ENCODE measurements at places on chromosomes 2 and 18.

DNA sequence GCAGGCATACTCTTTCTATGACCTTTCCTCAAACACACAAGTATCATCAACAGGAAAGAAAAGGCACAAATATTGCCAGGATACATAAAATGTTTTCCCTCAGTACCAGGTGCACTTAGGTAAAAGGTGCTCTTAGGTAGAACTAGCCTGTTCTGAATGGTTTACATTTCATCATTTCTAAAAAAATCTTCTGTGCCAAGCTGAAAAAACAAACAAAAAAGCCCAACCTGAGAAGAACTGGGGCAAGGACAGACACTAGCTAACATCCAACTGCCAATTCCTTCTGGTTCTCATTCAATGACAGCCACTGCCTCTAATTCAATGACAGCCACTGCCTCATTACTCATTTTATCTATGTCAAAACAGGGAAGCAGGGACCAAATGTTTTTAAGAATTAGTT, 68.5 kb downstream of the SPIRE1 start:
- no peak for DNase-seq

DNA sequence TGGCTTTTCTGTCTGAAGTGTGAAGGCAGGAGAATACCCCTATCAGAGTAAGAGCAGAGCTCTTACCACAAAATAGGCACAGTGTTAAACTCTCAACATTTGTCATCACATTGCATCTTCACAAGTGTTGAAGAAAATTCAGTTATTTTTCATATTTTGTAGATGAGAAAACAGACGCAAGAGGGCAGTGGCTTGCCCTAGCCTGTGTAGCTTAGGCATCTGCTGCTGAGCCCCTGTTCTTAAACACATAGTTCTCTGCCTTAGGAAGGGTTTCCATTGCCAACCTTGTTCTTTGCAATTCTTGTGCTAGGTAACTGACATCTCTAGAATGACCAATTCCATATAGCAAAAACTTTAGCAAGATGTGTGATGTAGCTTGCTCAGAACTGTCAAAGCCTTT, 112.7 kb upstream of the RMDN2 start:
- DNase-seq, result no peak

DNA sequence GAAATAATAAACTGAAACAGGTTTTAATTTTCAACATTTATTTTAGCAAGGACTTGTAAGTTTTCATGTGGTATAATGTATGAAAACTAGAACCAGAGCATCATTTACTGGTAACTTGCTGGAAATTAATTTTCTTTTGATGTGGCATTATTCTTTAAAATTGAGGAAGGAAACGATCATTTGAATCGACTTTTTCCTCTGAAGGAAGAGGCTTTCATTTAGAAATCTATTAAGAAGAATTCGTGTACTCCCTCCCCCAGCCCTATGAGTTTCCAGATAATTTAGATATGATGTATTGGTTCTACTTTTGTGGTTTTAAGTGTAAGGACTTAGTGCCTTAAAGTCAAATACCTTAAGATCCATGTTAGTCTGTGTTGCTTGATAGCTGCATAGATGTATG, 2.5 kb downstream of the BABAM2 start:
- DNase-seq, result no peak

DNA sequence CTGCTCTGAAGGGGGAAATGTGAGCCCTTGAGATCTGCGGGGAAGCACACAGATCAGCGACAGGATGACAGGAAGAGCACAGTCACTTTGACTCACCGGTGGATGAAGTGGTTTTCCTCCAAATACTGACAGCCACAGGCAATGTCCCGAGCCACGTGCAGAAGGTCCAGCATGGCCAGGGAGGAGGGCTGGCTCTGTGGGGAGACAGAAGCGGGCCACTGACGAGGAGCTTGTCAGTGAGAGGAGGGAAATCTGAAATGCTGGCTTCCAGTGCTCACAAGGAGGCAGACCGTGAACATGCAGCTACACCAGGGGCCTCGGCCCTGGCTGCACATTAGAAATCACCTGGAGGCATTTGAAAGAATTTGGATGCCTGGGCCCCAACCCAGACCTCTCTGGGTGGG, 98.7 kb downstream of the CLIP4 start:
- no peak for DNase-seq

DNA sequence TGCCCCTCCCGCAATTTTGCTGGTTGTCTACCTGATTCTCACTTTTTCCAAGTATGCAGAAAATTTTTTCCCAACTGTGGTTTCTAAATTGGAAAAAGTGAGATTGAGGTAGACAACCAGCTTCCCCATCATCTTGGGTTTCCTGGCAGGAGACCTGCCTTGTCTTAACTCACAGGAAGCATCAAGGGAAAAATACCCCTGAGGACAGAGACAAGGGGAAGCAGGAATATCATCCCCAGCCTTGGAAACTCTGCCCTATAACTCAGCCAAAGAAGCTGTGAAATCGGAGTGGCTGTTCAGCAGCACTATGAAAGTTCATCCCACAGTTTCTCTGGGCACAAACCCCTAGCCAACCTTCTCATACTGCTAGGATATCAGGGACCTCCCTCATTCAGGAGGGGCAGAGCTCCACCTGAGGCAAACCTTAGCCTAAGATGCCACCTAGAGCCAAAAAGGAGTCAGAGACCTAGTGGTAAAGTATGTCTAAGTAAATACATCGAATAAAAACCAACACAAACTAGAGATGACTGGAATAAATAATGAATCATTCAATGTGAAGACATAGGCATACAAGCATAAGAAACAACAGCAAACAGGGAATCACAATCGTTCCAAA, 68.2 kb downstream of the ZSWIM2 start:
- DNase-seq, result peak; percentile 2

- no peak for DNase-seq
Observed at GRCh38 chr2:128809880-128810279, 491.2 kb upstream of the HS6ST1 start.

DNA sequence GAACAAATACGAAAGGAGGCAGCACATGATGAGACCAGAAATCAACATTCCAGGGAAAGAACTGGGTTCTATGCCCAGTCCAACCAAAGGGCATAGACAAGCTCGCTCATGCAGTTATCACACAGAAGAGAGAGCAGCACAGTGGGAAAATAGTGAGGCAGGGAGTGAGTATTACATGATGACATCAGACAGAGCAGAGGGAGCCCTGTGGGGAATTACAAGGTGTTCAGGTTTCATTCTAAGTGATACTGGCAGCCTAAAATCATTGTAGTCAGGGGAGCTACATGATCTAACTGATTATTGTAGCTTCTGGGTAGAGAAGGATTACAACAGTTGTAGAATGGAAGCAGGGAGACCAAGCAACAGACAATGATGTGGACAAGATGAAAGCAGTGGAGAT, 658.5 kb downstream of the ARHGAP15 start:
- no peak for DNase-seq

- DNase-seq, result no peak
Observed at GRCh38 chr2:165617741-165618481, 148.4 kb downstream of the CSRNP3 start.

GRCh38 chr18:48706731-48707130, 167.9 kb downstream of the CTIF start:
- DNase-seq, result no peak

GRCh38 chr2:160516547-160517365, 23.1 kb upstream of the RBMS1 start:
- DNase-seq, result no peak

DNA sequence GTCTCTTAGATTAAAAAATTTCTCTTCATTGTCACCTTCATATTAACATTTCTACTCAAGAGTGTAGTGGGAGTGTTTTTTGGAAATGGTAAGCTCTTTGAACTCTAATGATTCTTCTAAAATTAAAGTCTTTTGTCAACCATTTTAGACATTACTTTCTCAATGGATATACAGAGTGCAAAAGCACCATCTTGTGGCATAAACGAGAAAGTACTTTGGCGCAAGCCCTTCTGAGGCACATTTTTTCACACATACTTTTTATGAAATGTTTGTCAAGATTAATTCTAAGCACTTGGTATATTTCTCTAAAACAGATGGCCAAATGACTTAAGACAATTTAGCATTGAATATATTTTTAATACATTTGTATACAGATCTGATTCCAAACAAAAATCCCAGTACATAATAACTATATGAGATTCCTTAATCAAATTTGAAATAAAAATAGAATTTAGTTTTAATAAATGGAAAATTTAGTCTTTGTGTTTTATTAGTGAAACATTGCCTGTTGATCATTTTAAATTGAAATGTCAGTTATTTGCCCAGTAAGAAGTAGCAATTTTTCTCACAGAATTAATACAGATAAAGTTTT, 63.3 kb upstream of the GALNT5 start:
- peak; percentile 66 for DNase-seq

DNA sequence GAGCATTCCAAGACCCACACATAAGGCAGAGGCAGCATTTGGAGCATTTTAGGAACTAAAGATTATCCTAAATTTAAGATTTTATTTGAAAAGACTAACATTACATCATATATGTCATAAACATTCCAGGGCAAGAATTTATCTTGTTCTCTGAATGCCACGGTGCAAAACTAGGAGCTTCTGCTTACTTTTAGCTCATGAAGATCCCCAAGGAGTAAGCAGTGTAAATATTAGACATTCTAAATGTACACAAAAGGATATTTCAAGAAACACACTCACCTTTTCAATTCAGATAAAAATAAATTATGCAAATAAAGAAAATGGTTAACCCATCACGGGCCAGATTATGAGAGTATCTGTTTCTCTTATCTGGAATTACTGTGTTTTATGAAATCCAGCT, 101.7 kb upstream of the ETAA1 start:
- DNase-seq, result no peak

- DNase-seq, result no peak
Observed at GRCh38 chr18:43949291-43949690, 672.0 kb upstream of the SYT4 start.

- DNase-seq, result no peak
Observed at GRCh38 chr2:231049286-231050017, 7.2 kb upstream of the PSMD1 start.

- DNase-seq, result no peak
Observed at GRCh38 chr2:209505410-209505809, 81.6 kb downstream of the MAP2 start.

DNA sequence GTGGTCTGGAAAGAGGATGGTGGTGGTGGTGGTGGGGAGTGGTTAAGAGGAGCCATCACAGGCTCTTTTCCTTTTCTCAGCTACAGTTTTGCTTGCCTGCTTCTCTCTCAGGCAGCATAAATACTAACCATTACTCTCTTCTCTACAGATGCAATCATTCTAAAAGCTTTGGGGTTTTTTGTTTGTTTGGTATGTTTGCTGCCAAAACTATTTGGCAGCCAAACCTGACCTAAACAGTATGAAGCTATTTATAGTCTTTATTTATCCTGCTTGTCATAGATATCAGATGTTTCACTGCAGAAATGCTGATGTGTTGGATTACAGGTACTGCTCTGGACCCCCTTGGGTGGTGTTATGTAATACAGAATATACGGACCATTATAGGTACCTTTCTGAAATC, 15.3 kb downstream of the SIX3 start:
- DNase-seq, result no peak

DNA sequence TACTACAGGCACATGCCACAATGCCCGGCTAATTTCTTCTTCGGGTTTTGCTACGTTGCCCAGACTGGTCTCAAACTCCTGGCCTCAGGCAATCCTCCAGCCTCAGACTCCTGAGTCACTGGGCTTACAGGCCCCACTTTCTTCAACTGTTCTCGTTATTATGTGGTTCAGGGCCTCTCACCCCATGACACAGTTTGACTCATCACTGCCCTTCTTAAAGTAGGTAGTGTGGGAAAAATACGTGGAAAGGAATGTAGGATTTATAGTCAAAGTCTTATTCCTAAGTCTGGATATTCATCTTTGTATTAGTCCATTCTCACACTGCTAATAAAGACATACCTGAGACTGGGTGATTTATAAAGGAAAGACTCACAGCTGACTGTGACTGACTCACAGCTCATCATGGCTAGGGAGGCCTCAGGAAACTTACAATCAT, 19.4 kb downstream of the CENPA start:
- DNase-seq, result no peak

- DNase-seq, result no peak
Observed at GRCh38 chr18:77112747-77113092, 19.9 kb downstream of the MBP start.

DNA sequence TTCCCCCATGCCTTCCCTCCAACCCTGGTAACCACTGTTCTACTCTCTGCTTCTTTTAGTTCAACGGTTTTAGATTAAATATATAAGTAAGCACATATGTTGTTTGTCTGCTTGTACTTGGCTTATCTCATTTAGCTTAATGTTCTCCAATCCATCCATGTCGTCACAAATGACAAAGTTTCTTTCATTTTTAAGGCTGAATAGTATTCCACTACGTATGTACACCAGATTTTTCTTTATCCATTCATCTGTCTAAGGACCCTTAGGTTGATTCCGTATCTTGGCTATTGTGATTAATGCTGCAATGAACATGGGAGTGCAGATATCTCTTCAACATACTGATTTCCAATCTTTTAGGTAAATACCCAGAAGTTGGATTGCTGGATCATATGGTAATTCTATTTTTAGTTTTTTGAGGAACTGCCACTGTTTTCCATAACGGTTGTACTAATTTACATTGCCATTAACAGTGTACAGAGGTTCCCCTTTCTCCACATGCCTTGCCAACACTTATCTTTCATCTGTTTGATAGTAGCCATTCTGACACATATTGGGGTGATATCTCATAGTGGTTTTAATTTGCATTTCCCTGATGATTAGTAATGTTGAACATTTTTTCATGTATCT, 8.1 kb downstream of the ASB3 start:
- no peak for DNase-seq

DNA sequence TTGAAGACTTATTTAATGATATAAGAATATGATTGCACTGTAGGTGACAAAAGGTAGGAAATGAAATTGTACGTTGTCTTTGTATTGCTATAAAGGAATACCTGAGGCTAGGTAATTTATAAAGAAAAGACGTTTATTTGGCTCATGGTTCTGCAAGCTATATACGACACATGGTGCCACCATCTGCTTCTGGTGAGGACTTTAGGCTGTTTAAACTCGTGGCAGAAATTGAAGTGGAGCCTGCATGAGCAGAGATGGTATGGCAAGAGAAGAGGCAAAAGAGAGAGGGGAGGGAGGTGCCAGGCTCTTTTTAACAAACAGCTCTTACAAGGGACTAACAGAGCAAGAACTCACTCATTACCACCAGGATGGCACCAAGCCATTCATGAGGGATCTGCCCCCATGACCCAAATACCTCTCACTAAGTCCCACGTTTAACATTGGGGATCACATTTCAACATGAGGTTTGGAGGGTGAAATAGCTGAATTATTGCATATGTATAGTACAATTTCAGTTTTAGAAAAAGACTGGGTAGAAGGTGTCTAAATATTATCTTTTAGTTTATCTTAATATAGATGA, 86.8 kb downstream of the GULP1 start:
- no peak for DNase-seq

DNA sequence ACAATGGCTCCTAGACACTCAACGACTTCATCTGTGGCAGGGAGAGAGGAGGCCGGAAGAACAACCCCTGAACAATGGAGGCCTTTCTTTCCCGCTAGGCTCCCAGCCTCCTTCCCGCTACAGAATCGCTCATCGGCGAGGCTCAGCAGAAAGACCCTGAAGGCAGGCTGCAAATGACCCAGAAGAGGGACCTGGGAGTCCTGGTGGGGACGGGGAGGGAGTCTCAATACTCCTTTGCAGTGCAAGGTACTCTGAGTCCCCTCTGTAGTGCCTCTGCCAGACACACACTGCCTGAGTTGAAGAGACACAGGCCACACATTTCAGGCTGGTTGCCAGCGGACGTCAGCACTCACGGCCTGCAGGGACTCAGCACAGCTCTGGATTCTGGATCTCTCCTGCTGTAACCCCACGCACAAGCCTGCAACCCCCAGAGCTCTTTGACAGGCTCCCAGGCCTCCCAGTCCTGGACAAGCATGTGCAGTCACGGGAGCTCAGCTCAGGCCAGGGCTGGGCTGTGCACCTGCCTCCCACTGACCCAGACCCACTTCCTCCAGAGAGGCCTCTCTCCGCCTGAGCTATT, 6.1 kb downstream of the GPR17 start:
- DNase-seq, result no peak

Measured in NCI-H460 (cell line).